Activated effector memory CD4-positive, alpha-beta T cell treated with anti-CD3 and anti-CD28 coated beads, Interleukin-2, amount 50 U/mL, for 16 hours (primary cell): ENCODE measurements at places on chromosomes 5 and 9.

DNA sequence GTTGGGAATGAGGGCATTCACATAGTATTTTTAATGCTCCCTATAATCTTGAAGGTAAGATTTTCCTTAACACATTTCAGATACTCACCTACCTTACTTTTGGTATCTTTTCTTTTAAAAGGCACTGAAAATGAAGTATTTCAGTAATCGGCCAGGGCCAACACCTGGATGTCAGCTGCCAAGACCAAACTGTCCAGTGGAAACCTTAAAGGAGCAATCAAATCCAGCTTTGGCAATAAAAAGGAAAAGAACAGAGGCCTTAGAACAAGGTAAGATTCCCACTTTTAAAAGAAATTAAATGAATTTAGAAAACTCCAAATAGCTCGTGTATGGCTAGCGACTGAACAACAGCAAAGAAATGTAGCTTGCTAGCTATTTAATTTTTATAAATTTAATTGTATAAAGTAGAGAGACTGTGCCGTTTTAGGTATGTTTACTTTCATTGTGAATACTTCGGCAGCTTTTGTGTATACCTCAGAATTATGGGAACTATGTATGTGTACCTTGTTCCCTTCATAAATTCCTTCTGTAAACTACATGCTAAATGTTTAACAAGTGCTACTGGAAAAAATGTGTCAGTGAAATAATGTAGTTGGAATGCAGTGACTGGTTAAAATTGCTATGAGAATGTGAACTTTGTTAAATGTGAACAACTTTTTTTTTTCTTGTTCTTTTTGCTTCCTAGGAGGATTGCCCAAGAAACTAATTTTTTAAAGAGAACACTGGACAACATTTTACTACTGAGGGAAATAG, 41.9 kb downstream of the CDK7 start:
- DNase-seq: no peak

- DNase-seq: no peak
Measured at GRCh38 chr9:2039294-2040180, 24.4 kb downstream of the SMARCA2 start.

- DNase-seq: no peak
Measured at GRCh38 chr5:77859306-77859705, 83.2 kb upstream of the TBCA start.

DNA sequence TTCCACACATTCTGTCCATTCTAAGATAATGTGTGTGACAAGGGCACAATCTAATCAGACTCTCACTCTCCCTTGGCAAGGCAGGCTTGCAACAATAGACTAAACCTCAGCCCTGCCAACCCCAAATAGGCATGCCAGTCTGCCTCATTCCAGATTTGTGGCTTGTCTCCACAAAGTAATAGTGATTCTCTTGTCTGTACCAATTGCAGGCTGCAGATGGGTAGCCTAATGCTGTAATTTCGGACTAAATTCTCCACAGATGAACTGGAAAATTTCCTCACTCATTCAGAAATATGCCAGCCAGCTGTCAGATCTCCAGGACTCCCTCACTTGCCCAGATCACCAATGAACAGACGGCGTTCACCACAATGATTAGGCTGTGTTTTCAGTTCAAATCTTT, 413.6 kb downstream of the ELAVL2 start:
- DNase-seq: no peak

DNA sequence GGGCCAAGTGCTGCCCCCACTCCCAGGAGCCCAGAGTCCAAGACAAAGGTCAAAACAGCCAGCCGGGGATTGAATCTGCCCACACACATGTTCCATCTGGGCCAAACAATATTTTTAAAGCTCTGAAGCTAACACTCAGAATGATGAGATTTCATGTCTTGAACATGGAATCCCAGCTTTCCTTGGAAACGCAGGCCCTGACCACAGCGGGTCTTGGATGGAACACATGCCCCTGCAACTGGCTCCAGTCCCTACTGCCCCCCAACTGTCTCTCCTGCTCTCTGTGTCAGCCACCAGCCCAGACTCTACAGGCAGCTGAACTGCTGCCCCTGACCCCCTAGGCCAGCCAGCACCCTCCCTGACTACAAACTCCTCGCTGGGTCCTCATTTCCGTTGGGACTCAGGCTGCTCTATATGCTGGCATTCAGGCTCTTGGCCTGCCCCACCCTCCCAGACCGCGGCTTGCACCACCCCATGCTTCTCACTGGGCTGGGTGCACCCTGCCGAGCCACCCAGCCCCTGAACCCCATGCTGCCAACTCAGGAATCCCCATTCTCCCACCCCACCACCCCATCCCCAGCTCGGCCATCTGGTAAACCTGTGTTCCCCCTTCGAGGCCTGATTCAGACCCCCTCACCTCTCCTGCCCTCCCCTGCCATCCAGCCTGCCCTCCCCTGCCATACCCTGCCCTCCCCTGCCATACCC, 71.7 kb downstream of the ADAMTS2 start:
- peak; percentile 19 for DNase-seq
